ENCODE measurements at places on chromosomes 11 and 22.

GRCh38 chr11:43447151-43447550 lies 88.4 kb downstream of the TTC17 start:
- no peak for DNase-seq

GRCh38 chr22:48091060-48091650 lies 1328.7 kb downstream of the TBC1D22A start:
- DNase-seq: no peak

DNA sequence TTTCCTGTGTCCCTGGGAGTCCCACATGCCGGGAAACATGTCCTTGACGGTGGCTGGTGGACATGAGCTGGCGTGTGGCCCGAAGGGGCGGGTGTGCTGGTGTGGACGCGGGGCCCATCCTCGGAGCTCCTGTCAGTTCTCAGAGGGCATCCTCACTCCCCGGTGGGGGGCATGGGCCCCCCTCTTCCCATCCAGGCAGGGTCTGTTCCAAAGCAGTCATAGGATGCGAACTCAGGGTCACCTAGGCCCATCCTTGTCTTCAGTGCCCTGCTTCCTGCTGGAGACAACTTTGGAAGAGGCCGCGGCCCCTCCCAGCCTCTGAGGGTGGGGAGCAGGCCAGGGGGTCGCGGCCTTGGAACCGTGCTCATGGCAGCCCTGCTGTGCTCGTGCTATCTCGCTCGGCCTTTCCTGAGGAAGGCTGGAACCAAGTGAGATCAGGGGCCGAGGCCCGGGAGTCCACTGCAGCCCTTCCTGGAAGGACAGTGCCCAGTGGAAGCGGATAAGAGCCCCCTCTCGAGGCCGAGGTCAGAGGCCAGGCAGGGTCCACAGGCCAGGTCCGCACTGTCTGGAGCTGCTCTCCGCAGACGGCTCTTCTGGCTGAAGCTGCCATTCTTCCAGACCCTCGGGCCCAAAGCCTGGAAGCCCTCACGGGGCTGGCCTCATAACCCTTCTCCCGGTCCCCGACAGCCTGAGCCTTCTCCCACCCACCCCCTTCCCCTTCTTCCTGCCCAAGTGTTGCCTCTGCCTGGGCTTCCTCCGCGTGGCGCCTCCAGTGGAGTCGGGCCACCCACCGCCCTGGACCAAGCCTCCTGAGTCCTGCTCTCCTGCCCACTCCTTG lies 8.7 kb downstream of the GRK2 start:
- DNase-seq: no peak

- no peak for DNase-seq
Observed at GRCh38 chr11:12540075-12540680, 134.0 kb upstream of the TEAD1 start.

DNA sequence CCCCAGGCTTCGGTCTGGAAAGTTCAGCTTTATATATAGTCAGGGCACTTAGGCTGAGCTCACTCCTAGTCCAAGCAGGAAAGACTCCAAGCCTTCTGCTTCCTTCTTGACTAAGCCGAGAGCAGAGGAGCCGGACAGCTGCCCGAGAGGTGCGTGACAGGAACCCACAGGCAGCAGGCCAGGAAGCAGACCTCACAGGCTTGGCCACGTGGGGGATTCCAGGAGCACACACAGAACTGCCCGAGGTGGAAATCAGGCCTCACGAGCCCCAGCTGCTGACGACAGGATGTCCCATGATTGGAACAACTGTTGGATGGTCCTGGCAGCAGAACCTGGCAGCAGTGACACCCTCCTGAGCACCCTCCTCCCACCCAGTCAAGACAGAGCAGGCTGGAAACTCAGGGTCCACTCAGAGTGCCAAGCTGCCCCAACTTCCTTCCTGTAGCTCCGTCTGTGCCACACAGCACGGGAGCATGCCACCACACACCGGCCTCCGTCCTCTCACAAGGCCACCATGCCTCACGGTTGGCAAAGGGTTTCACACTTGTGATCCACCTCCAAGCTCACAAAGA lies 5.4 kb downstream of the PLA2G6 start:
- no peak for DNase-seq

DNA sequence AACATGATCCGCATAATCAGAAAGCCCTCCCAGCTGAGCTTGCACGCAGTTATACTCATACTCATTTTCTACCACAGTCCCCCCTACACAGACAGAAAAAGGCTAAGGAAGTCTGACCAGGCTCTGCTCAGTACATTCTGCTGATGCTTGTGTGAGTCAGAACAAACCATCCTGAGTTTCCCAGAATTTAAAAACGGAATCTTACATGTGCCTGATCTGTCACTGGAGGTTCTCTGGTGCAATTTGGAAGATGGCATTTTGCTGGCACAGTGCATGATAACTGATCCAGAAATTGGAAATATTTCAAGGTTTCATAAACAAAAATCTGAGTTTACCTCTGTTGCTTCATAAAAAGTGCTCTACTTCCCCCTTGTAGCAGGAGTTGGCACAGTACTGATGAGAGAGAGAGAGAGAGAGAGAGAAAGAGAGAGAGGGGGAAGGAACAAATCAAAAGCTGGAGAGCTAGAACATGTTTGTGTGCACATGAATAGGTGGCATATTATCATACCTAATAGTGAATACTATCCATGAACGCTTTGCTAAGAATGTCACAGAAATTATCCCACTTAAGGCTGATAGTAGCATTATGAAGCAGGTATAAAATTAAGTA lies 1085.3 kb downstream of the DLG2 start:
- no peak for DNase-seq

- DNase-seq: peak; percentile 40
Observed at GRCh38 chr11:16815047-16815767, 76.8 kb downstream of the C11orf58 start.

GRCh38 chr11:32729976-32730375 lies 64.5 kb downstream of the CCDC73 start:
- no peak for DNase-seq

GRCh38 chr11:118151431-118151830 lies 1.2 kb downstream of the SCN4B start:
- no peak for DNase-seq

GRCh38 chr11:68009391-68010089 lies 587 bp upstream of the ALDH3B1 start:
- no peak for DNase-seq

DNA sequence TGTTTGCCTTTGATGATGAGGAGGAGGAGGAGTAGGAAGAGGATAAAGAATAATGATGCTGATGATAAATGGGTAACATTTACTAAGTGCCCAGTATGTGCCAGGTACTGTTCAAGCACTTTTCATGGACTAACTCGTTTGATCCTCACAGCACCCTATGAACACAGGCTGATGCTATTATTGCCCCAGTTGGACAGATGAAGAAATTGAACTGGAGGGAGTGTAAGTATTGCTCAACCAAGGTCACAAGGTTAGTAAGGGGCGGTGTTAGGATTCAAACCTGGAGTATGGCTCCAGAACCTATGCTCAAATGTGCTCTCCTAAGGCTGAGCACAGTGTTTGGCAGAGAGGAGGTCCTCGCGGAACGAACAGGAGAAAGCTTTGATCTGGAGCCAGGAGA lies 78.6 kb downstream of the SYN3 start:
- DNase-seq: no peak

GRCh38 chr11:102007567-102008437 lies 39.4 kb upstream of the CFAP300 start:
- DNase-seq: no peak

- DNase-seq: no peak
Observed at GRCh38 chr11:16771350-16772140, 33.1 kb downstream of the C11orf58 start.

DNA sequence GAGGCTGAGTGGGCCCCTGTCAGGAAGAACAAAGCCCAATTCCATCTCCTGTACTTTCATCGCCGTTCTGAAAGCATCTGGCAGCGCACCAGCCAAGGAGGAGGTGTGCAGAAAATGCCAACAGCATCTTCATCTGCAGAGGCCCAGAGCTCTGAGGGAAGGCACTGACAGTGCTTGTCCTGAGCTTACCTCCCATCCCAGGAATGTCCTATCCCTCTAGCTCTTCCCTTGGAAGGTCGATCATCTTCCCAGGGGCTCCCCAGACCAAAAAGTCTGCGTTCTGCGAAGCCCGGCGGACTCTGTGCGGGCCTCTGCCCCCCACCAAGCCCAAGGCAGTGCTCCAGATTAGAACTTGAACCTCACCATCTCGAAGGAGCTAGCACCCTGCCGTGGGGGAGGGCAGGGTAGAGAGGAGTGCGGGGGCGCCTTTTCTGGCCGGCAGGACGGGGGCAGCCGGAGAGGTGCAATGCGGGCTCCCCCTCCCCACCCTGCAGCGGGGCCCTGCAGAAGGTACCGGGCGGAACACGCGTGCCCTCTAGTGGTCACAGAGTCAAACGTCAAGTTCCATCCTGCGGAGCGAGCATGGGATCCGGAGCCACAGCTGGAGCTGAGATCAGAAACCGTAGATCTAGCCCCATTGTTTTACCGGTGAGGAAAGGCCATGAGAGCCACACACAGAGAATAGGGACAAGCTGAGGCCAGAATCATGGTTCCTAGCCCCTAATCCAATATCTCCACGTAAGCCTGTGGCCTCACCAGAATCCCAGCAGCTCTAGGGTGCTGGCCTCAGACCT lies 5.0 kb downstream of the SCN2B start:
- peak; percentile 65 for DNase-seq

DNA sequence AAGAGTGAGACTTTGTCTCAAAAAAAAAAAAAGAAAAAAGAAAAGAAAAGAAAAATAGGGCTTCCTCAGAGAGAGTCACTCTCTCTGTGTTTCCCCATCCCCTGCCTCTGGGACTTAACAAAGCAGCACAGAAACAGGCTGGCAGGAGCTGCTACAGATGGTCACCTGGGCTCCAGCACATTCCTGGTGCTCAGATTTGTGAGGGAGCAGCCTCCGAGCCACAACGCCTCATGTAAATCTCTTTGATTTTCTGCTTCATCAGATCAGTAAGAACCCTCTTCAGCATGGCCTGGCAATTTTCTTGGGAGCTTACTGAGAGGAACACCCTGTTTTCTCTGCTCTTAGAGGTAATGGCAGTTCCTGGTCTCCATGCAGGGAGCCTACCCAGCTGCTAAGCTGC lies 15.2 kb upstream of the LDHA start:
- no peak for DNase-seq

GRCh38 chr22:43155789-43156188 lies 4.4 kb downstream of the TSPO start:
- no peak for DNase-seq

GRCh38 chr11:32701616-32702015 lies 92.8 kb downstream of the CCDC73 start:
- no peak for DNase-seq

DNA sequence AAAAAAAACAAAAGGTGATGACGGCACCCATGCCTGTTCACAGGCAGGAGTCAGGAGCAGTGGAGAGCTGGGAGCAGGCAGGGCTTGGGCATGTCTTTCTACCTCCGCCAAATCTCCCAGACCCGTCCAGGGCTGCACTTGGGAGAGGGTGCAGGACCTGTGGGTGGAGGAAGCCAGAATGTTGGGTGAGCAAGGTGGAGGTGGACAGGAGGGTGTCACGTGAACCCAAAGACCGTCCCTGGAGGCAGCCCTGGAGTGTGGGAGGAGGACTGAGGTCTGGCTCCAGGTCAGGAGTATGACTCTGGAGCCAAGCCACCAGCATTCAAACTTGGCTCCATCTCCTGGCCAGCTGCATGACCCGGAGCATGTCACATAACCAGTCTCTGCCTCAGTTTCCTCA lies 26.6 kb upstream of the RELT start:
- DNase-seq: no peak

DNA sequence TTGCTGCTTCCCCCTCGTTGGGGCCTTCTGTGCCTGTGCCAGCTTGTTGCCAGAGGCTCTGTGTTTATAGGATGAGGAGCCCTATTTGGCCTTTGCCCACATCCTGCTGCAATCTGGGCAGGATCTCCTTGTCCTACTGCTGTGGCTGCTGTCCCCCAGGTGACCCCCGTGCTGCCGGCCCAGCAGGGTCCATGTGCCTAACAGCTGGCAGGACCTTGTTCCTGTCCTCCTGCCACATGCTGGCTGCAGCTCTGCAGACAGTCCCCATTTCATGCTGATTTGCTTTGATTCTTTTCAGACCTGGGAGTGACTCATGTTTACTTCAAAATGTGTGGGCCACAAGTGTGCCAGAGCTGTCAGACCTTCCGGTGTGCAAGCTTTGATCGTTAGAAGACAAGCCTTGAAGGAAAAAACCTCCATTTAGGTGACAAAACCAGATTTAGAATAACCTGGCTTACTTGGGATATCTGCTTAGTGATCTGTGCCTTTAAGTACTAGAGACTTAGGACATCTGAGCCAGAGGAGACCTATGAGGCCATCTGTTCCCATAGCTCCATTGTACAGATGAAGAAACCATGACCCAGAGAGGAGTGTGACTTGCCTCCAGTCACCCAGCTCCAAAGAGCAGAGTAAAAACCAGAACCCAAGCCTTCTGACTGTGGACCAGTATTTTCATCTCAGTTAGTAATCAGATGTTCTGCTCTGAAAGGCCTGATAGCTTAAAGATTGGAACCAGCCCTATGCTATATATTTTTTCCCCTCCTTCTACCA lies 11.1 kb downstream of the NAV2 start:
- DNase-seq: no peak

DNA sequence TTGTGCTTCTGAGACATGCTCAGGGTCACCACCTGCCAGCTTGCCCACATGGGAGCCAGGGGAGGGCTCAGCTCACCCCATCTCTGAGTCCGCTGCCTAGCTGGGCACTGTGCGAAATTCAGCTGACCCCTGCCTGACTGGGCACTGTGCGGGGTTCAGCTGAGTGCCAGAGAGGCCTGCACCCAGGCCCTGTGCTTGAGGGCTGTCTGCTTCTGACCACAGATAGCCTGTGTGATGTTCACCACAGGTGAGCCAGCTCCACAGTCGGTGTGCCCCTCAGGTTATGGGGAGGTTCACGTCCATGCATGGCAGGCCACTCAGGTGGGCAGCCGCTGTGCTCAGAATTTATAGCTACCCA lies 84.5 kb upstream of the SUSD2 start:
- no peak for DNase-seq

GRCh38 chr22:50276143-50276542 lies 6.0 kb upstream of the MAPK11 start:
- peak; percentile 83 for DNase-seq

GRCh38 chr11:87265979-87266378 lies 228.2 kb downstream of the TMEM135 start:
- DNase-seq: no peak

DNA sequence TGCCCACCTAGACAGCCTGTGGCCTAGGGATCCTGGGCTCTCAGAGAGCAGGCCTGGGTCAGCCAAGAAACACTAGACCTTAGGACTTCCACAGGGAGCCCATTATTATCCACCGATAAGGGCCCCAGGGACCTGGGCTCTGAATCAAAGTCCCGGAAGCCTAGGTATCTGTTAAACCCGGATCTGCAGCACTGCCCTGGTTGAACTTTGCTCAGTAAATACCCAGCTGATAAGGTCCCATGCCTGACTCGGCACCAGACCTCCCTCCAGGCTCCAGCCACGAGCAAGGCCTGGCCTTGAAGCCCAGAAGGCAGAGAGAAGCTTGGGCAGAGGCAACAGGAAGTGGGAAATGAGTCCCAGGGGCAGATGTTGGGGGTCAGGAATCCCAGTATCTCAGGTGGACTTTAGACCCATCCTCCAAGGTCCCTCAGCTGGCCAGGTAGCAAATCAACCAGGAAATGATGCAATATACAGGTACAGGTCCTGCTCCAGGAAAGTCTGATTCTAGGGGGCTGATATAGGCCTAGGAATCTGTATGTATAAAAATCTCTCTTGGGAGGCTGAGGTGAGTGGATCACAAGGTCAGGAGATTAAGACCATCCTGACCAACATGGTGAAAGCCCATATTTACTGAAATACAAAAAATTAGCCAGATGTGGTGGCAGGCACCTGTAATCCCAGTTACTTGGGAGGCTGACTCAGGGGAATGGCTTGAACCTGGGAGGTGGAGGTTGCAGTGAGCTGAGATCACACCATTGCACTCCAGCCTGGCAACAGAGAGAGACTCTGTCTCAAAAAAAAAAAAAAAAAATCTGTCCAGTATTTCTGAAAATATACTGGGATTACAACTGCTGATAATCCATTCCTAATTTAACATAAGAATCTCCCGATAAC lies 18.7 kb downstream of the POU2AF1 start:
- DNase-seq: no peak
